MCF 10A (cell line): ENCODE measurements at places on chromosomes 12 and 14.

- DNase-seq = no peak
Measured at GRCh38 chr12:52976574-52977071, 27.7 kb downstream of the KRT18 start.

GRCh38 chr14:97903821-97904220 is 1106.6 kb downstream of the VRK1 start:
- DNase-seq = no peak

DNA sequence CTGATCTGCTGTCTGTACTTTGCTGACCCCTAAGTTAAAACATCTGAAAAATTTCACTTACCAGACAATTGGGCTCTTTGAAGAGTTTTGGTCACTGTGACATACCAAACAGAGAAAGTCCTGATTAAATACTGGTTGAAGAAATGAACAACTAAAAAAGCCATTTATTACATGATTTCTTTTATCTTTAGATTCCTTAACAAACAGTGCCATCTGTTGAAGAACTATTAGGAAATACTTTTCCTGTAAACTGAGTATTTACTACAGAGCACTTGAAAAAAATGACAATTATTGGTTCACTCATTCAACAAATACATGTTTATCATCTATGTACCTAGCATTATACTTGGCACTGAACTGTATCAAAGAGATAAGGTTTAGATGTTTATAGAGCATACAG is 6.5 kb upstream of the WASHC4 start:
- DNase-seq = no peak

DNA sequence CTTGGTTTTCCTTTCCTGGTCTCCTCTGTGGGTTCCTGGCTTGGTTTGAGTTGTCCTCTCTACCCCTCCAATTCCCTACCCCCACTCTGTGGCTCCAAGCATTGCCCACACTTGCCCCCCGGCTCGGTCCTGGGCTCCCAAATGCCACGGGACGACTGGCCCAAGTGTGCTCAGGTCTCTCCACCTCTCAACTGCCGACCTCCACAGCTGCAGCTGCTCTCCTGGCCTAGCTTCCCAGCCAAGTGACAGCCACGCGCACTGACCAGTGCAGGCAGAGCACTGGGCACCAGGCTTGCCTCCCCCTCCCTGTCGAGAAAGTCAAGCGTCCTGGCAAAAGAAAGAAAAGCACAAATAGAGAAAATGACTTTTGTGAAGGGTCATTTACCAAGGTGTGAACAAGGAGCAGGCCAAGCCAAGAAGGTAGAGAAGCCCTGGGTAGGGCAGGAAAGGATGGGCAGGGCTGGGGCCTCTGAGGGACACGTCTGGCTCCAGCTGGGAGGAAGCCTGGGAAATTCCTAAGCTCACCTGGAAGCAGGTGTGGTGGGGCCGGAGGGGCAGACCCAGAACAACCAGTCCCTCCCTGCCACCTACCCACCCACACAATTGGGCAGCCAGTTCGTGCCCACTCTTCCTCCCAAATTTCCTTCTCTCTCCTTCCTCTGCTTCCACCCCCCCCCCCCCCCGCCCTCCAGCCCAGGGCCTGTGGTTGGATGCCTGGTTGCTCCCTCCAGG is 1.8 kb upstream of the CEP170B start:
- DNase-seq = no peak

GRCh38 chr12:49698619-49699545 is 8.3 kb downstream of the FMNL3 start:
- DNase-seq = no peak

DNA sequence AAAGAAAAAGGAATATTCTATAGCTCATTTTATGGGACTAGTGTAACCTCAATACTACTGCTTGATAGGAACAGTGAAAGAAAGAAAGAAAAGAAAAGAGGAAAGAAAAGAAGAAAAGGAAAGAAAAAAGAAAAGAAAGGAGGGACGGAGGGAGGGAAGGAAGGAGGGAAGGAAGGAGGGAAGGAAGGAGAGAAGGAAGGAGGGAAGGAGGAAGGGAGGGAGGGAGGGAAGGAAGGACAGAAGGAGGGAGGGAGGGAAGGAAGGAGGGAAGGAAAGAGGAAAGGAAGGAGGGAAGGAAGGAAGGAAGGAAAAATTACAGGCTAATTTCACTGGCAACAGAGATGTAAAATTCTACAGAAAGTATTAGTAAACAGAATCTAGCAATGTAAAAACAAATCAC is 215.5 kb downstream of the ITPR2 start:
- DNase-seq = no peak

- DNase-seq = no peak
Measured at GRCh38 chr14:48792376-48793024, 793.7 kb downstream of the RPS29 start.

DNA sequence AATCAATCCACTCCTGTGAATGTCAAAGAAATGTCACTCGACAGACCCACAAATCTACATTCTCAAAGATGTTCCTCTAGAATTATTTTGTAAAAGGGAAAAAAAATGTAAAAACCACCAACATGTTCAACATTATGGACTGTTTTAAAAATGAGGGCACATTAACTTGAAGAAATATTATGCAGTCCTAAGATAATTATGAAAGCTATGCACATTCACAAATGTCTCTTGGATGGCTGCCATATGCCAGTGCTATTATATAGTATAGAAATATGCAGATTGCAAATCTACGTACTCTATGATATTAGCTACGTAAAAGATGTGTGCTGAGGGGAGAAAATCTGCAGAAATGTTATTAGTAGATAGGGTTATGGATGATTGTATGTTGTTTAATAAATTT is 334.2 kb downstream of the BMP4 start:
- DNase-seq = no peak

DNA sequence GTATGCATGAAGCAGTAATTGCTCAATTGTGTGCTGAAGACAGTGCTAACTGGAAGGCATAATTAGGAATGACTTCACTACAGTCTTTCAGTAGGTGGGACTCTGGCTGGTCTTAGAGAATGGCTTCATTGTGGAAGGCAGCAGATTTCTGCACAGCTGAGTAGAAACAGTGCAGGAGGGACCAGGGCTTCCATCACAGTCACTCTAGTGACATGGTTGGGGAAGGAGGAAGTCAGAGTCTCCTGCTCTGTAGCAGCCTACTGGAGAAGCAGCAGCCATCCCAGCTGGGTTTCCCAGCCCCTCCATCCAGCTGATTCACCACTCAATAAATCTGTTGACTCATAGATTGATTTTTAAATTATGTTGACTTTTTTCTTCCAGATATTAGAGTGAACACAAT is 80.6 kb upstream of the DBX2 start:
- no peak for DNase-seq
